ENCODE measurements at places on chromosomes 5 and 9. TPM values are rescaled to one million over a fixed set of nuclear protein-coding genes. Genes with fewer than 3 reads are reported as not detected.

The ARHGAP26 gene
- 46.0 TPM for total RNA-seq

GRCh38 chr5:119031011-119031886, 39.6 kb upstream of the DMXL1 start:
- DNase-seq = no peak

GRCh38 chr5:38291355-38291754, 33.0 kb downstream of the EGFLAM start:
- DNase-seq = no peak

DNA sequence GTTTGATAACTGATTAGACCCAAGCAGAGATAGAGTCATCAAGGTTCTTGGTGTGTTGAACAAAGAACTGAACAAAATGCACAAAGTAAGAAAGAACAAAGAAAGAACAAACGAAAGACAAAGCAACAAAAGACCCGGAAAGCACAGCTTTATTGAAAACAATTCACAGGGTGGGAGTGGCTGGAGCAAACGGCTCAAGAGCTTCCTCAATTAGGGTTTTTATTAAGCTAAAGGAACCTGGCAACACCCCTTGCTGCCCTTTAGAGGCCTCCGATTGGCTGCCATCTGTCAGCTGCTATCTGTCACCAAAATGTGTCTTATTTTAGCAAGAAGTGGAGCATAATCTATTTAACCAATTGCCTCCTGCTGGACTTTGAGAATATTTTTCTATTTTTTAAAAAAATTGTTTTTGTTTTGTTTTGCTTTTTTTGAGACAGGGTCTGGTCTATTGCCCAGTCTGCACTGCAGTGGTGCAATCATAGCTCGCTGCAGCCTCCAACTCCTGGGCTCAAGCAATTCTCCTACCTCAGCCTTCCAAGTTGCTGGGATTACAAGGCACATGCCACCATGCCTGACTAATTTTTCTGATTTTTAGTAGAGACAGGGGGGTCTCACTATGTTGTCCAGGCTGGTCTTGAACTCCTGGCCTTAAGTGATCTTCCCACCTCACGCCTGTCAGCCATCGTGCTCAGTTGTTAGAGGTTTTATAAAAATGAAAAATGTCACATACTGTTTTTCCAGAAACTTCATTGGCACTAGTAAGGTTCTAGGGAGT, 7.7 kb upstream of the ABO start:
- DNase-seq = no peak

DNA sequence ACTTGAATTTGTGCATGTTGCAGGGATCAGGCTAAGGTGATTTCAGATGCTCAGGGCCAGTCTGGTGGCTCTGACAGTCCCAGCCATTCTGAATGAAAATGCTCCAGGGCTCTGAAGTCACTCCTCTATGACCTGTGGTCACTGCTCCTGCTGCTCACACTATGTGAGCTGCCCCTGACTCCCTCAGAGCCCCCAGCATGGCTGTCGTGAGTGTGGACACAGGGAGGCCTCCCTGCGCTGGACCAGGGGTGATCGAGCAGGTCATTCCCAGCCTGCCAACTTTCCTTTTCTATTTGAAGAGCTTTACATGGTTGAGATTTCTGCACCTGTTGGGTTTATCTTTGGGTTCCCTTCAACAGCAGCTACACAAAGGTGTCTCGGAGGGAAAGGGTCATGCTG, 74.5 kb downstream of the WNK2 start:
- DNase-seq = no peak

The RANBP3L gene
- total RNA-seq = not detected

DNA sequence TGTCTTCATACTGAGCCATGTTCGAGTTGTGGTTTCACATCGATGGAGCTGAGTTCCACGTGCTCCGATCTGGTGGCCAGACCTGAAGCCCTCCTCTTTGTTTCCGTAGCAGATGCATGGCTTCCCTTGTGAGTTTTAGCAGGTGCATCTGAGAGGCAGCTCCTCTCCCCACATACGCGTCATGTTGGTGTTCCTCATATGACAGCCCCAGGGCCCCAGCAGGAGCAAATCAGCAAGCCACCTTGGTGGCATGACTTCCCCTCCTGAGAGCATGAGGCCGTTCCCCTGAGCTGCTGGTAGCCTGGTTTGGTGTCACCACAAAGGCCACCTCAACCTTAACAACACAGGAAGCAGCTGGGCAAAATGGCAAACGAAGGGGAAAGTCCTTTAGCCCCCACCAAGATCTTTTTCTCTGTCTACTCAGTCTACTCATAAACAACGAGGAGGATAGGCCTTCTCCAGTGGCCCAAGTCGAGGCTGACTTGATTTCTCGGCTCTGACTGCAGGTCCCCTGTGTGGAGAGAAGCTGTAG, 5.9 kb downstream of the CYFIP2 start:
- DNase-seq = peak; percentile 96

DNA sequence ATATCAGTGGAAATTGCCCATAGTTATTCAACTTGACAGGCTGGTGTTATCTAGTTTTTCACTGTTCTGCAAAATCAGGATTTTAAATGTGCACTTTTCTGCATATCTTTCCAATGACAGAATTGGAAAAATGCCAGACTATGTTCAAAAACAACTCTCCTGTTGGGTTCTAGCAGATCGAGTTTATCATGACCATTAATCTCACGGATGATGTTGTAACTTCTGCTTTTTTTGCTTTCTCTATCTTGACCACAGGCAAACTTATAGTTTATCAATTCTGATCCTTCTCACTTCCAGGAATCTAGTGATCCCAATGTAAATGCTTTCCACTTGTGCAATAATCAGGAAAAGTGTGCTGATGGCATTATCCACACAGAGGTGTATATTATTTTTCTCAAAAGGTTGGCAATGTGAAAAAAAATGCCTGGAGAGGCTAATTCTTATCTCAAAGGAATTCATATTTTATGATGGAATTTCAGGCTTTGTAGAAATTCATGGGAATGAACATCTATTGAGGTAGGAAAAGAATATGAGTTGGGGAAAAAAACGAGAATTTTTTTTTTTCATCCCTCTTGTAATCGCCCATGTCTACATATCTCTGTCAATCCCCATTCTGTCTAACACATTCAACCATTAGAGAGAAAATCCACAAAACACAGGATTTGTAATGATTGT, 73.6 kb upstream of the DAB2 start:
- DNase-seq = no peak

The ENG gene
- total RNA-seq = 2.6 TPM

- DNase-seq = no peak
Observed at GRCh38 chr5:57442080-57442839, 40.4 kb downstream of the ACTBL2 start.

DNA sequence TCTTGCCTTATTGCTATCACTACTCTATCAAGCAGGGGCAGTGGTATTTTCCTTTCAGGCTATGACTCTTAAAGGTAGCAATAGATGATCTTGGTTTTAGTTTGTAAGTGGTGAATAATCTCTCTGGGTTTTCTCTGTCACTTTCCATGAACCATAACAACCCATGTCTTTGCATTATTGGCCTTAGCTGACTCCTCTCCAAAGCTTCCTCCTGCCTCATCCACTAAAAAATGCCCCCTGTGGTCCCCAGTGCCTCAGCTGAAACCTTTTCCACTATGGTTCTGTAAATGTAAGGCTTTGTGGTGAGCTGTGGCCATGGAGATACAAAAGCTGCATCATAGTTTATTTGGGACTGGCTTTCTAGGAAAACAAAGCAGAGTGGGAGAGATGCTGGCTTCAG, 128.8 kb downstream of the GPBP1 start:
- DNase-seq = no peak

DNA sequence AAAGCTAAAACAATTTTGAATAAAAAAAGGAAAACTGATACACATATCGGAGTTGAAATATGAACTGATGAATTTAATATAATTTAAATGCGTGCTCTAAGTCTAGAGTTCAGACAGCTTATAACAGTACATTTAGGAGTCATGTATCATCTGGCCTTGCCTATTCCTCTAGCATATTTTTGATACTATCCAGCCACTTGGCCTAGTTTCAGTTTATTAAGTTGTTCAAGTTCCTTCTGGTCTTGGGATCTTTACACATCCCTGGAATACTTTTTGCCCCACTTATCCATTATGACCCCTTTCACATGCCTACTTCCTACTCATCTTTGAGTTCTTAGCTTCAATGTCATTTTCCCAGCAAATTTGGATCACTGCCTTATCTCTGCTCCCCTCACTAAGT, 192.4 kb upstream of the EFNA5 start:
- DNase-seq = no peak

DNA sequence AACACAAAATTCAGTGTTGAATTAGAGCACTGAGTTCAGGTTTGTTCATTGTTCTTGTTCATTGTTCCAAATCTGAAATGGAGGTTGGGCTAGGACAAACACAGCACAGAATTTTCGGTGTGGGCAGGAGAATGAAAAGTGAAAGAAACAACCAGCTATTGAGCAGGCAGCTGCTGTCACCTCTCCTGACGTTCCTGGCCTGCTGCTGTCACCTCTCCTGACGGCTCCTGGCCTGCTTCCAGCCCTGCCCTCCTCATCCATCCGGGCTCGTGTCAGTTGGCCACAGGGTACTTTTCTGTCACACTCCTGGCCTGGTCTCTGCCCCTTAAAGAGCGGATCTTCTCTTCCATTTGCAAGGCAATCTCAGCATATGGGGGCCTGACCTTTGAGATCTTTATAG, 45.2 kb upstream of the CKMT2 start:
- DNase-seq = no peak

- DNase-seq = no peak
Observed at GRCh38 chr5:97136475-97136874, 5.9 kb downstream of the LIX1 start.
